ENCODE measurements at places on chromosomes 5 and 9. TPM values are rescaled to one million over a fixed set of nuclear protein-coding genes. Genes with fewer than 3 reads are reported as not detected.

DNA sequence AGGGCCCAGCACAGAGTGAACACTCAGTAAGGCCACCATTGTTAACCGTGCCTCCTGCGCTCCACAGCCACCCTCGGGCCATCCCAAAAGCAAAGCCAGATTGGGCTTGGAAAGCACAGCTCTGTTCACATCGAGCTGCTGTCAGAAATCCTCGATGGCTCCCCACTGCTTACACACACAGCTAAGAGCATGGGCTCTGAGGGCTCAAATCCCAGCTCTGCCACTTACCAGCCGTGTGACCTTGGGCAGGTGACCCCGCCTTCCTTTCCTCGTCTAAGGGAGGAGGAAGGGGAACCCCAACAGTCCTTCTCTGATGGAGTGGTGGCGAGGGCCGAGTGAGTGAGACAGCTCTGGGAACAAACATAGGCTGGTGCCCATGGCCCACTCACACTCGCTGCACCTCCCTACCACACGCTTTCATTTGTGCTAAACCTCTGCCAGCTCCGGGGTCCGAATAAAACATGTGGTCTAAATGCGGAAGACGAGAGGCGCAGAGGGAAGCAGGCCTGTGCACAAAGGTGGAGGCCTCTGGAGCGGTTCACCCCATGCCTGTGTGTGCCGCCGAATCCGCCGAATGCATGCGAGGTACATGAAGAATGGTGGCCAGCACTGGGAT is 139.3 kb downstream of the PAX5 start:
- H3K4me3 ChIP-seq, result no peak overlapping the region
- H3K27ac ChIP-seq, result no peak overlapping the region
- no peaks in the 10 kb centered on the region for H3K36me3 ChIP-seq
- H3K27me3 ChIP-seq, result peaks cover 84% of the 10 kb centered on the region
- H3K4me1 ChIP-seq, result no peaks in the 10 kb centered on the region

DNA sequence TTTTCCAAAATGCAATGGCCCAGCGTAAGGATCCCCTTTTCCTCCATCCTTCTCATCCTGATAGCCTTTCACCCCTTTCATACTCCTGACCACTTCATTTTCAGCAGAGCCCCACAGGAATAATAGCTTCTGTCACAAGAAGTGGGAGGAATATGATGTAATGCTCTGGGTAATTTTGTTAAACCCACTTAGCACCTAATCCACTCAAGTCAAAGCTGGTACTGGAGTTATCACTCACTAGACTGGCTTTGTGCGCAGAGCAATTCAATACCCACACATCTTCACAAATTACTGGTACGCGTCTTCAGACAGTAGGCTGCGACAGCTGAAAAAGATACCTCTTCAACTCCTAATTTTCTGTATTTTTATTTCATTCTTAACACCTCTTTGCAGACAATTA is 2232.8 kb upstream of the WWC1 start:
- no peak overlapping the region for H3K27ac ChIP-seq
- no peaks in the 10 kb centered on the region for H3K36me3 ChIP-seq
- H3K27me3 ChIP-seq, result no peaks in the 10 kb centered on the region
- DNase-seq, result no peak
- H3K4me3 ChIP-seq, result no peak overlapping the region

DNA sequence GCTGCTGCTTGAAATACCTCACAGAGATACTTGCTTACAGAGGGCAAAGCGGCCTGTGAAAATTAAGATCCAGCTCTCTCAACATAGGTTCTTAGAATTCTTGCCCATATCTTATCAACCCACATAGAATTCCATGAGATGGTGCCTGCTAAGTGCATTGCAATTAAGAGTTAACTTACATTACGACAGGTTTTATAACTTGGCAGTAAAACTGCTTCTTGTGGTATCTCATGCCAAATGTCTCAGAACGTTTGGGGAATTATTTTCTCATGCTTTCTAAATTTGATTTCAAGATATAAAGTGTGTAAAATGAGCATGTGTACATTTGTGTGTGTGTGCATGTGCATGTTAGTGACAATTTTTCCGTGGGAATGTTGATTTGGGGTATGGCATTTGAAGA is 261.2 kb downstream of the SAXO1 start:
- no peak overlapping the region for H3K27ac ChIP-seq
- H3K4me3 ChIP-seq, result no peak overlapping the region
- peaks cover 77% of the 10 kb centered on the region for H3K36me3 ChIP-seq

DNA sequence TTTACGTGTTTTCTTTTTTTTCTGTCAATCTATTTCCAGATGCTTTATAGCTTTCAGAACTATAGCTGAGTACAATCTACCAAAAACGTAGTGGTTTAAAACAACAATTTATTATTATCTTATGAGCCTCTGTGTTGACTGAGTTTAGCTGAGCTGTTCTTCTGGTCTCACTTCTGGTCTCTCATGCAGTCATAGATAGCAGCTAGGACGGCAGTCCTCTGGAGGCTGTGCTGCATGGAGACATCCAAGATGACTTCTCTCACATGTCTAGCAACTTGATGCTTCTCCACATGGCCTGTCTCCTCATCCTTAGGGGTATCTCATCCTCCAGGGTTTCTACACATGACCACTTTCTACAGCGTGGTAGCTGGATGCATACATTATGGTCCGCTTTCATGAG is 22.0 kb upstream of the RAD23B start:
- H3K4me3 ChIP-seq, result no peak overlapping the region
- no peak for DNase-seq
- H3K27ac ChIP-seq, result no peak overlapping the region
- H3K4me1 ChIP-seq, result peaks cover 10% of the 10 kb centered on the region
- H3K36me3 ChIP-seq, result no peaks in the 10 kb centered on the region

DNA sequence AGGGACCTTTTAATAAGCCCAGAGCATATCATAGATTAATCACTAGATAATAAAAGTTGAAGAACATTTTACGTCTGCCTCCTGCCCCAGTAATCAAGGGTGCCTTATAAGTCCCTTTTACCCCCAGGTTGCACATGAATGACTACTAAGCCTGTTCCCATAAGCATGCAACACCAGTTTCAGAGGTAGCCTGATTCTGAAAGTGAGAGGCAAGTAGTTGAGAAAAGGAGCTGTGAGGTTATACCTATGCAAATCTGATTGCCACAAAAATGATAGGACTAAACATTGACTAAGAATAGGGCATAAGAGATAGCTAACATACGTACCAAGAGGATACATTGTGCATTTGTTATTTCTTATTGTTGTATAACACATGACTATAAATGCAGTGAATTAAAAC is 681.9 kb downstream of the ISL1 start:
- DNase-seq, result no peak
- no peak overlapping the region for H3K27ac ChIP-seq
- no peaks in the 10 kb centered on the region for H3K27me3 ChIP-seq

DNA sequence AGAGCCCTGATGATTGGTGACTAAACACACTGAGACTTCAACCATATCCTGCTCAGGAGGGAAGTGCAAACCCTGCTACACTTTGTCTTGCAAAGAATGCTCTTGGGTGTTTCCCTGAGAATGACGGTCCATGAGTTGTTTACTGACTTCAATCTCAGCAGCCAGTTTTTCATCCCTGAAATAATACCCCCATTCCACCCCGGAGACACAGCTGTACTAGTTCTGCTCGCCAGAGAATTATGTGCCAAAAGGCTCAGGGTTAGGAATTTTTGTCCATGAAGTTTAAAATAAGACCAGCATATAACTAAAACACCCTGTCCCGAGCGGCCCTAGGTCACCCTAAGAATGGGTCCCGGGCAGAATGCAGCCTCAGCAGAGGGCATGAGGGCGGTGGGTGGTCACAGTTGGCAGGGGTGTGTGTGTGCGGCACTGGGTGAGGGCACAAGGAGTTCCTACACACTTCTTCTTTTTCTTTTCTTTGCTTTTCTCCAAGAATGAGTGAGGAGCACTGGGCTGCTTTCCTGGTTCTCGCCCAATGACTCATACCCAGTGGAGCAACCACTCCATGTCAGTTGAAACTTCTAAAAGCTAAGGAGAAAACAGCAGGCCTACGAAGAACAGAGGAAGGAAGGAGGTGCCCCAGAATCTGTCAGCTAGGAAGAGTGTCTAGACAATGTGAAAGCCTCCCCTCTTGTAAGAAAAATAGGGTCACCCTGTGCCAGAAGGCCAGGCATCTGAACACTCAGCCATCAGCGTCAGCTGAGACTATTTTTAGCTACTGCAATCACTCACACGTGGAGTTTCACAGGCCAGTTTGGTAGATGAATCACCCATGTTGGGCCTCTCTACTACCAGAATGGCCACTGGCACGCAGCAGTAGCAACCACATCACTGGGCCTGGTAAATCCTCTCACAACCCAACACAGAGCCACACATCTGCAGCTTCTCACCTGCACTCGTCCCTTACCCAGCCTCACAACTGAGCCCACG is 105.9 kb downstream of the DPYSL3 start:
- H3K4me1 ChIP-seq, result peaks cover 60% of the 10 kb centered on the region
- peak overlapping the region; percentile 100 for H3K27ac ChIP-seq
- H3K36me3 ChIP-seq, result peaks cover 40% of the 10 kb centered on the region

DNA sequence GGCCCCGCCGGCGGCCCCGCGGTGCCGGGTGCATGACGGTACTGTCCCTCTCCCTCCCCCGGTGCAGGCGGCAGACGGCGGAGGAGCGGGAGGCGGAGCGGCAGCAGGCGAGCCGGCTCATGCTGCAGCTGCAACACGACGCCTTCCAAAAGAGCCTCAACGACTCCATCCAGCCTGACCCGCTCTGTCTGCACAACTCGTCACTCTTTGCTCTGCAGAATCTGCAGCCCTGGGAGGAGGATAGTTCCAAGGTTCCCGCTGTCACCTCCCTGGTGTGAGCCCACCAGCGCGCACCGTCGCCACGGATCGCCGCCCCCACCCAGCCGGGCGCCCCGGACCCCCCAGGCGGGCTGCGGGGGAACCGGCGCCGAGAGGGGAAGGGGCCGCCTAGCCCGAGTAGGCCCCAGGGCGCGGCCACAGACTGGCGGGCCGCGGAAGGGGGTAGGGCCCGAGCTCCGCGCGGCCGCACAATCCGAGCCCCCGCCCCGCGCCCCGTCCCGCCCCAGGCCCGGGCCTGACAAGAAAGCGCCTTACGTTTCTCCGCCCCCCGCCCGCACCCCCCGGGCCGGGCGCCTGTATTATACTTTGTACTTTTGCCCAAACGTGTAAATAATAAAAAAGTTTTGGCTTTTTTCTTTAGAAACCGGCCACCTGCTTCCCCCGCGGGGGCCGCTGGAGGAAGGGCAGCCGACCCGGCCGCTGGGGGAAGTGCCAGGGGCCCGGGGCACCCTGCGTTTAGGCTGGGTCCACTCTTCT is 2.5 kb downstream of the TLX3 start:
- no peaks in the 10 kb centered on the region for H3K4me1 ChIP-seq
- no peak overlapping the region for H3K4me3 ChIP-seq
- no peak overlapping the region for H3K27ac ChIP-seq

DNA sequence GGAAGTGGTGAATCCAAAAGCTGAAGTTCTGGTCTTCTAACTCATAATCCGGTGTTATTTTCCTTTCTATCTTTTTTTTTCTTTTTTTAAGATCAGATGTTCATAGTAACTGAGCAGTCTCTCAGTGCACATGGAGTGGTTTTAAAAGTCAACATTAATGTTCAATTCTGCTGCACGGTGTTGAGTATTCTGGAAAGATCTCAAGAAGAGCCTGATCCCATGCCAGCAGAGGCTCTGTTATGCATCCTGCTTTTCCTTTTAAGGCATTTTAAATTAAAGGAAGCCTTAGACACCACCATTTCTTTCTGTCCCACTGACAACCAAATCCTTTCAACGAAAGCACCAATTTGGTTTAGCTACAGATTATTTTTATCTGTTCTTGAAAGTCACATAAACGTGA is 33.4 kb downstream of the SEMA5A start:
- H3K36me3 ChIP-seq, result no peaks in the 10 kb centered on the region
- H3K27ac ChIP-seq, result no peak overlapping the region
- no peak for DNase-seq
- no peaks in the 10 kb centered on the region for H3K27me3 ChIP-seq
- H3K4me3 ChIP-seq, result no peak overlapping the region

DNA sequence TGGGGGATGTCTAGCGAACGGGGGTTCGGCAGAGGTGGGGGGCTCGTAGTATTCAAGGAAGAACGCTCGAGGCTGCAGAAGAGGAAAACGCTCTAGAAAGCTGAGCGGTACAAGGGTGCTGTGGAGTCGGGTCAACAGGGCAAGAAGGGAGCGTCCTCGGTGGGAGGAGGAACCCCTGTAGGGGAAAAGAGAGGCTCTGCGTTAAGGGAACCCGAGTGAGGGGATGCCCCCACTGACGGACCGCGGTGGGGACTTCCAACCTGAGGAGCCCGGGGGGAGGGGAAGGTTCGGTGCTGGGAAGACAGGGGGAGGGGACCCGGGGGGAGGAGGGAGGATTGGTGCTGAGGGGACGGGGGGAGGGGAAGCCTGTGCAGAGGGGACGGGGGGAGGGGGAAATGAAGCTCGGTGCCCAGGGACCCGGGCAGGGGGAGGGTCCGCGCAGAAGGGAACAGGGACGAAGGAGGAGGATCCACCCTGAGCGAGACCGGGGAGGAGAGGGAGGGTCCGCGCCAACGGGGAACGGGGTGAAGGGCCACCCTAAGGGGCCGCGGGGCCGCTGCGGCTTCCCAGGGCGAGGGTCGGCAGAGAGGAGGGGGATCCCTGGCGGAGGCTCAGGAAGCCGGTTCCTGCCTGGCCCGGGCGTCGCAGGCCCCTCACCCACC is 621 bp downstream of the NR6A1 start:
- H3K27ac ChIP-seq, result no peak overlapping the region
- H3K4me1 ChIP-seq, result peaks cover 7% of the 10 kb centered on the region
- H3K4me3 ChIP-seq, result peak overlapping the region; percentile 80
- peaks cover 54% of the 10 kb centered on the region for H3K27me3 ChIP-seq
- no peaks in the 10 kb centered on the region for H3K36me3 ChIP-seq
- DNase-seq, result peak; percentile 71

- H3K36me3 ChIP-seq, result no peaks in the 10 kb centered on the region
- no peak for DNase-seq
- H3K27me3 ChIP-seq, result no peaks in the 10 kb centered on the region
- peaks cover 12% of the 10 kb centered on the region for H3K4me1 ChIP-seq
- H3K4me3 ChIP-seq, result no peak overlapping the region
These were observed 28.0 kb upstream of the PLIN2 start for GRCh38 chr9:19155106-19155935.

GRCh38 chr9:7707934-7708333 is 91.6 kb downstream of the DMAC1 start:
- no peak overlapping the region for H3K4me3 ChIP-seq
- no peaks in the 10 kb centered on the region for H3K4me1 ChIP-seq
- H3K27me3 ChIP-seq, result no peaks in the 10 kb centered on the region
- DNase-seq, result no peak
- H3K27ac ChIP-seq, result no peak overlapping the region
- H3K36me3 ChIP-seq, result no peaks in the 10 kb centered on the region

DNA sequence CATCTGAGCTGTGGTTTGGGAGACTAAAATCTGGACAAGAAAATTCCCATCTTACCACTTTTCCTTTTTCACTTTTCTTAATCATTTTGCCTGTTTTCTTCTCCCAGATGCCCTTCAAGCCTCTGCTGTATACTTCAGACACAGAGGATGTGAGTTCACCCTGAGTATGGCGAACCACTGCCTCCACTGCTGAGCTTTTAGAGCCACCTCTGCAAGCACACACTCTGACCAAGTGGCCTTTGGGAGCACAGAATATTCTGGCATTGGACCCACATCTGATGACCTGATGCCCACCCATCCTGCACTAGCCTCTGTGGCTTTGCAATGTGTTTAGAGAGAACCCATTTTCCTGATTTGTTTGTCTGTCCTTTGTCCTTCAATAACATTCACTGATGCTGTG is 32.5 kb downstream of the TERT start:
- no peak overlapping the region for H3K4me3 ChIP-seq
- no peaks in the 10 kb centered on the region for H3K4me1 ChIP-seq
- DNase-seq, result no peak
- no peaks in the 10 kb centered on the region for H3K27me3 ChIP-seq
- no peak overlapping the region for H3K27ac ChIP-seq

The MELK gene
- 8.3 TPM for total RNA-seq

The PKD2L2 gene
- total RNA-seq, result under 0.01 TPM

The GPR151 gene
- total RNA-seq, result not detected

The SLC34A3 gene
- total RNA-seq, result not detected

The DMRT1 gene
- total RNA-seq, result not detected

The THBS4 gene
- total RNA-seq, result 0.29 TPM
